ENCODE measurements at places on chromosomes 1 and 21.

- no peak for DNase-seq
Measured at GRCh38 chr1:115668579-115668978, 26.8 kb downstream of the VANGL1 start.

- DNase-seq, result no peak
Measured at GRCh38 chr21:38498057-38498833, at the start of gene ERG. Gene ERG (minus strand): TSS chr21:38498477. CDS start chr21:38498380, 97 bp downstream.

GRCh38 chr1:91817211-91817905, 68.6 kb downstream of the TGFBR3 start:
- DNase-seq, result no peak

- DNase-seq, result no peak
Measured at GRCh38 chr21:32562426-32562825, 22.9 kb downstream of the TCP10L start.

- DNase-seq, result no peak
Measured at GRCh38 chr1:63984257-63984929, 210.6 kb downstream of the ROR1 start.

DNA sequence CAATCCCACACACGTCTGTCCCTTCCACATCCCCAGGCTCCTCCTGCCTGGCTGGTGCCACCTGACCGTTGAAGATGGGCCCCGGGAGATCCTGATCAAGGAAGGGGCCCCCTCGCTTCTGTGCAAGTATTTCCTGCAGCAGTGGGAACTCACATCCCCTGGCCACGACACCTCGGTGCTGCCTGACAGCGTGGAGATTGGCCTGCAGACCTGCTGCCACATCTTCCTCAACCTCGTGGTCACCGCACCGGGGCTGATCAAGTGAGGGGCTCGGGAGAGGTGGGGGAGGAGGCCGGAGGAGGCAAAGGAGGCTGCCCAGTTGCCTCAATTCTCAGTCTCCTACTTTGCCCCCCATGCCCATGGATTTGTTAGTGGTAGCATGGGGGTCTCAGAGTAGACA, 5.6 kb downstream of the NCDN start:
- no peak for DNase-seq

DNA sequence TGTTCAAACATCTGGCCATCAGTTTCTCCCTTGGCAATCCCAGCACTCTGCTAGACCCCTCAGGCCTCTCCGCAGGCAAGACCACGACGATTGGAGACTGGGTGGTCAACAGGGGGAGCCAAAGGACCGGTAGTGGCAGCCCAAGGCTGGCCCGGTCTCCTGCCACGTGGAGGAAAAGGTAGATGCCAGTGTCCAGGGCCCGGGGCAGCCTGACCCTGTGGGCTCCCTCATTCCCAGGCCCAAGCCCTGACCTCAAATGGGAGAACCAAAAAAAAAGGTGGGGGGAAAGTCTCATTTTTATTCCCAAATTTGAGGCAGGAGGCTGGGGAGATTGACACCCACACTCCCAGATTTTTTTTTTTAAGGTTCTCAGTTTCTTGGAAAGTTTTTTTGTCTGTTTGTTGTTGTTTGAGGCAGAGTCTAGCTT, 24.8 kb downstream of the S100A6 start:
- DNase-seq, result peak; percentile 90

DNA sequence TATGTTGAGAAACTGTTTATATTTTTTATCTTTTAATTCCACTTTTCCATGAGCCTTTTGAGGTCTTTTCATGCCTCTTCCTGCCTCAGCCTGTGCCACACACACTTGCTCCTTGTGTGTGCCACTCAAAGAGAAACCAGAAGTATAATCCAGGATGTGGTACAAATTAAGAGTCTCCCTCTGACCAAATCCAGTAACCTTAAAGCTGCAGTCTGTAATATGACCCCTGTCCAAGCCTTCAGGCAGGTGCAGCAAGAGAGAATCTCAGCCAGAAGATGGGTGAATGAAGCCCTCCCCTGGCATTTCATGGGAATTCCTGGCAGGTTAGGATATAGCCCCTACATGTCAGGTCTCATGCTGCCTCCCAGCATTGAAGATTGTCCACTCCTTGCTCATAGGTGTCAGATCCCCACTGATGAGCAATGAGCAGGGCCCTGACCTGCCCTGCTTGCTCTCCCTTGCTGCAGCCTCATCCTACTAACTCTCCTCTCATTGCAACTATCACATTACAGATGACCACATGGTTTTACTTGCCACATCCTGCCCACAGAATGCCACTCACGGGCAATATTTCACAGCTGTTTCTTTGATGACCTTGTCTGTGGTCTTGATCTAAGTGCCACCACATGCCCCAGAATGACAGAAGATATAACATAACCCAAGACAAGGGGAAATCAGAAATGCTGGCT, 169.3 kb downstream of the SEC16B start:
- DNase-seq, result peak; percentile 13

- no peak for DNase-seq
Measured at GRCh38 chr1:15331734-15332133, 78.0 kb upstream of the EFHD2 start.

DNA sequence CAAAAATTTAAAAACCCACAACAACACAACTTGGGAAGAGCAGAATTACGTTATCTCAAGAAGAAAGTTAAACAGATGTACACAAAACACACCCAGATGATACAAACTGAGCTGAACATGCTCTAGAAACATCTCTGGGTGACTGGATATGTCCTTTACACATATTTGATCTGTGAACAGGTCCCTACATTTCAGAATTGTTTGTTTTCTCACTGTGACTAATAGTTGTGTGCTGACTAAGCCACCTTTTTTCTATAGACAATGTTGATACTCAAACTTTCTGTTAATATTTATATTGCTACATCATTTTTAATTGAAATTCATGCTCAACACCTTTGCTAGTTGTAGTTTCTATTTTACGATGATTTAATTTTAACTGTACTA, 1.0 kb upstream of the F11R start:
- DNase-seq, result no peak

GRCh38 chr1:217896490-217896889, 265.3 kb downstream of the SPATA17 start:
- no peak for DNase-seq

GRCh38 chr21:41370840-41371684, 9.2 kb downstream of the MX2 start:
- DNase-seq, result no peak

GRCh38 chr1:110874324-110875215, 1.6 kb downstream of the CD53 start:
- DNase-seq, result no peak

DNA sequence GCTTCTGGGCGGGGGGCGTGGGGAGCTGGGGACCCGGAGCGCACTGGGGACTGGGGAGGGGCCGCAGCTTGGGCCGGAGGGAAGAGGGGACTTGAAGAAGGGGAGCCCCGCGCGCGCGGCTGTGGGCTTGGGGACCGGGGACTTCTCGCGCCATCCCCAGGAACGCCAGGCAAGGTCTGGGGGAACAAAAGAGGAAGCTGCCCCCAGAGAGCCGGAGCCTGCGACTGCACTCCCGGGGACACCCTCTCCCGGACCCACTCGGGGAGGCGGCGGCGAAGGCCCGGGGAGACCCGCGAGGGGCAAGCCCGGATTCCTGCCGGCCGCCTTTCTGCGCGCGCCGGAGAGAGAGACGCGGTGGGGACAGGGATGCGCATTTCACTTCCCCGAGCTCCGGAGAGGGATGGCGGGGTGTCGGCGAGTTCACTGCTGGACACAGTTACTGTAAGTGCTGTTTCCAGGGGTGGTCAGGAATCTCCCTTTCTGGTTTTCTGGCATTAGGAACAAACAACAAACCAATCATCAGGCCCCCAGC, 732 bp downstream of the ABCG1 start:
- DNase-seq, result no peak

DNA sequence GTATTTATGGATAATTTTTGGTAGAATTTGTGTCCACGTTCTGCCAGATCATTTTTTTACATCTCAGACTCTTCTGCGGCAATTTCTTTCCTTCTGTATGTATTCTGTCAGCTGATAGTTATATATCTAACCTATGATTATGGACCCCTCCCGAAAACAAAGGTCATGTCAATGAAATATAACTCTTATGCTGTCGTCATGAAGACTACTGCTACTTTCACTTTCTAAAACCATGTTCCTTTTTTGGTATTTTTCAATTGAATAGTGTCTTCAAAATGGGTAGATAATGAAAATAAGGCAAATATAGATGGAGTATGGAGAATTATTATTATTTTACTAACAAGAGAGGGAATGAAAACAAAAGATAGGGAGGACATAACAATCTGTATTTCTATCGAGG, 3.2 kb downstream of the ANGPTL1 start:
- no peak for DNase-seq

DNA sequence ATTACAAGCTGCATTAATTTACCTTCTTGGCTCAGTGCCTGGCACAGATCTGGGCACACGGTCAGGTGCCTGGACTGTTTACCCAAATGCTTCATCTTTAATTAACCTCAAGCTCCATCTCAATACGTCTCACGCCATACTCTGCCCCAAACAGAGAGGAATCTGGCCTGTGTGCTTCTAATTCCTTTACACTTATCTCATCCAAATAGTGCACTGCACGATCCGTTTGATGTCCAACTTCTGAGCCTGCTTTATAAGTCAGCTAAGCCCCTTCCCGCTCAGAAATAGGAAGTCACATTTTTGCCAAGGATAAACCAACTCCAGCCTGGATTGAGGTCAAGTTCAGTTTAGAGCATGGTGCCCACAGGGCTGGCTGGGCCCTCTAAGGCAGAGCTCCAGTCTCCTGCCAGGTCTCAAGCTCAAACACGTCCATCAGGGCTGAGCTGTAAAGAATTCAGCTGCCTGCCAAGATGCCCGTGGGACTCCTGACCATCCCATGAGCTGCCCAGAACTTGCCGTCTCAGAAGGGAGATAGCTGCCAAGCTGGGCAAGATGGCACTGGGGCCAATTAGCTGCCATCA, 233.5 kb downstream of the TRABD2B start:
- DNase-seq, result no peak

DNA sequence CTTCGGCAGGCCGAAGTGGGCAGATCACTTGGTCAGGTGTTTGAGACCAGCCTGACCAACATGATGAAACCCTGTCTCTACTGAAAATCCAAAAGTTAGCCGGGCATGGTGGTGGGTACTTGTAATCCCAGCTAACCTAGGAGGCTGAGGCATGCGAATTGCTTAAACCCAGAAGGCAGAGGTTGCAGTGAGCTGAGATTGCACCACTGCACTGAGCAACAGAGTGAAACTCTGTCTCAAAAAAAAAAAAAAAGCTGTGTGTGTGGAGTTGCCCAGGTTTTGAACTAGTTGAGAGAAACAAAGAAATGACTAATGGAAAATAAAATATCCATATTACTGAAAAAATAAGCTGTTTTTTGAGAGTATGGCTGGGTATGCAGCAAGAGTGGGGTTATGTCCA, 100.2 kb downstream of the GTF2B start:
- no peak for DNase-seq

- DNase-seq, result no peak
Measured at GRCh38 chr1:78210175-78210574, 164.4 kb downstream of the GIPC2 start.
